ENCODE measurements at places on chromosomes 11 and 22. TPM values are rescaled to one million over a fixed set of nuclear protein-coding genes. Genes with fewer than 3 reads are reported as not detected.

DHCR7 gene
- 26.3 TPM for total RNA-seq

KCNQ1OT1 gene
- 3.0 TPM for total RNA-seq

CECR2 gene
- 1.1 TPM for total RNA-seq

KMT5B gene
- total RNA-seq, result 29.4 TPM

SLC5A1 gene
- 1.2 TPM for total RNA-seq

DNAJB7 gene
- total RNA-seq, result not detected

MGAT3 gene
- 43.8 TPM for total RNA-seq

SLC22A6 gene
- total RNA-seq, result not detected

GGTLC3 gene
- total RNA-seq, result not detected

POLR2F gene
- total RNA-seq, result 56.9 TPM

TEX12 gene
- total RNA-seq, result not detected

MMP12 gene
- total RNA-seq, result 0.29 TPM

ADORA2A gene
- total RNA-seq, result 2.6 TPM

NAALADL1 gene
- 15.2 TPM for total RNA-seq

FGF3 gene
- not detected for total RNA-seq

OR52B2 gene
- not detected for total RNA-seq

B3GAT1 gene
- 0.32 TPM for total RNA-seq

UPK3A gene
- not detected for total RNA-seq

DNA sequence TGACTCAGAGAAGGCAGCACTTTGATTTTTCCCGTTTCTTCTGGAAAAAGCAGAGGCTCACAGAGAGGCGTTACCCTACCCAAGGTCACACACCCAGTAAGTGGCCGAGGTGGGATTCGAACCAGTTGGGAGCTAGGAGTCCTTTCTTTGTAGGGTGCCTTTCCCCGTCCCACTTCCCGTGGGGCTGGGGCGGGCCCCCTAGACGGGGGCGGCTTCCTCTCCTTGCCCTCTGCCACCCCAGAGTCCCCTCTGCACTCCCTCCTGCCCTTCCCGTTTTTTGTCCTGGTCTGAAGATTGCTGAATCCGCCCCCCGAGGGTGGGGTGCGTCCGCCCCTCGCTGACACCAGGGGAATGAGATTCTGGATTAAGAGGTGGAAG lies 747 bp downstream of the TPCN2 start:
- no peak for DNase-seq

- DNase-seq, result no peak
Measured at GRCh38 chr11:125457814-125458343, 38.2 kb downstream of the FEZ1 start.

DNA sequence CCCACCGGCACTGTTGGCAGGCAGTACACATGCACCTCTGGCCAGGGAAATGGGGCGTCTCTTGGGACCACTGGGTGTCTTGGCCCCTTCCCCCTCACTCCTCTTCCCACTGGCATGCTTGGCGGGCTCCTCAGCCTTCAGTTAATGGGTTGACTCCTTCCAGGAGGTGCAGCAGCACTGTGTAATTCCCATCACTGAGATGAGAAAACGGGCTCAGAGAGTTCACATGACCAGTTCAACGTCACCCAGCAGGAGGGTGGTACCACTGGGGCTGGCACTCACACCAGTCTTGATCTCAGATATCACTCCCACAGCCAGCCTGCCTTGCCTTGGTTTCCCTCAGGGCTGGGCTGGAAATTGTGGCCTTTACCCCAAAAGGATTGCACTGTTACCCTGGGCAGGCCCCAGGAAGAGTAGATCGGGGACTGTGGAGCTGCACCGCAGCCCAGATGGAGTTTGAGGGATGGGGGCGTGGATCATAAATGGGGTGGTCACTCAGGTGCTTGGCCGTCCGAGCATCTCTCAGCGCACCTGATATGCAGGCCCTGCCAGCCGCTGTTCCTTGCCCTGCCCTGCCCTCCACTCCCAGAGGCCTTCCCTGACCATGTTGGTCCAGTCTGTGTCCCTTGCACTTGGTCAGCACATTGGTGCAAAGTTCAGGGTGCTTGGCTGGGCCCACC lies 16.9 kb downstream of the CAPN5 start:
- DNase-seq, result peak; percentile 69

DNA sequence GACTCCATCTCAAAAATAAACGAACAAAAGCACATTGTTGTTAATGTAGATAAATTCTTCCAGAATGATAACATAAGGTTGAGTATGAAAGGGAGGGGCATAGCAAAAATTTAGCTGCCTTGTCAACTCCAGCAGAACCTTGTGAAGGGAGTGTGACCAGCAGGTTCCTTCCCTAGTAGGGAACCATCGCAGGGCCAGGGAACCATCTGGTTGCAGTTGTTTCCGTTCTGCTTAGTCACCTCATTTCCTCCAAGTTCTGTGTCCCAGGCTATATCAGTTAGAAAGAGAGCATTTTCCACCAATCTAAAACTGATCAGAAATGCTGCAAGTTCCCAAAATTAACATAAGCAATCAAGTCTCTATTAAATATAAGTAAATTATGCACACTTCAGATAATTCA lies 126.7 kb upstream of the BLID start:
- no peak for DNase-seq

DNA sequence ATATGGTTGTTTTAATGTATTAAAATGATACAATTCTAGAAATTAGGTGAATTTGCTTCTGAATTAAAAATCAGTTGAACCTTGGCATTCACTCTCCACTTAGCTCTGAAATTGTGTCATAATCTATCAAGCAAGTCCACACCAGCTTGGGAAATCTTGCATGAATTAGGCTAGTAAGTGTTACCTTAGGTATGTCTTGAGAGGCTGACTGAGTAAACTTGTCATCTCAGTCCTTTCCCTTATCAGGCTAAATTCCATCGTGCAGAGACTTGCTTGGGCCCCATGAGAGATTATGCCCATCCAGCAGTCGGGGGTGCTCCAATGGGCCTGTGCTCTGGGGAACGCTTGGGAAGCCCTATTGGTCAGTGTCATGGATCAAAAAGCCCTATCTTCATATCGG lies 33.9 kb upstream of the ST14 start:
- no peak for DNase-seq

GRCh38 chr11:22792497-22792896 lies 37.1 kb downstream of the SVIP start:
- no peak for DNase-seq

DNA sequence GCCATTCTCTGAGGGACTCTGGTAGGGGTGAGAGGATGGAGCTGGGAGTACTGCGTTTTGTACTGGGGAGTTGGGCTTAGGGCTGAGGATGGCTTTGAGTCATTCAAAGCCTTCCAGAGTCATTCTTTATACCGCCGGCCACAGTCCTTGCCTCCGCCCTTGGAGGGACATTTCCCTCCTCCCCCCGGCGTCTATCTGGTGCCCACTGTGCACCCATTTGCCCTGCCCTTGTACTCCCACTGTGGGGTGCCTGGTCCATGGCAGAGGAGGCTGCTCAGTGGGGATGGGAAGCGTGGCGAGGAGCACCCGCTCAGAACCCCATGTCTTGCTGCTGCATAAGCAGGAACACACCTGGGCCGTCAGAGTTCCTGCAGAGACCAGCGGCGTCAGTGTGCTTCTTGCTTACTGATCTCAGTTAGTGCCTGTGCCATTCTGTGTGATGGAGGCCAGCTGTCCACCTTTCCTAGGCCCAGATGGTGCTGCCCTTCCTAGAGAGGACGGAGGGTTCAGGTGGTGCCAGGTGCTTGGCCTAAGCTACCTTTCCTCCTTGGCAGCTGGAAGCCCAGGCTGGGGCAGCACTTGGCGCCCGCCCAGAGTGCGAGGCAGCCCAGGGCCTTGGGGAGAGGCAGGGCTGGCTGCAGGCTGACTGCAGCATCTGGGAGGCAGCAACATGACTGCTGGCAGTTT lies 23.3 kb upstream of the TMEM191C start:
- DNase-seq, result peak; percentile 84

DNA sequence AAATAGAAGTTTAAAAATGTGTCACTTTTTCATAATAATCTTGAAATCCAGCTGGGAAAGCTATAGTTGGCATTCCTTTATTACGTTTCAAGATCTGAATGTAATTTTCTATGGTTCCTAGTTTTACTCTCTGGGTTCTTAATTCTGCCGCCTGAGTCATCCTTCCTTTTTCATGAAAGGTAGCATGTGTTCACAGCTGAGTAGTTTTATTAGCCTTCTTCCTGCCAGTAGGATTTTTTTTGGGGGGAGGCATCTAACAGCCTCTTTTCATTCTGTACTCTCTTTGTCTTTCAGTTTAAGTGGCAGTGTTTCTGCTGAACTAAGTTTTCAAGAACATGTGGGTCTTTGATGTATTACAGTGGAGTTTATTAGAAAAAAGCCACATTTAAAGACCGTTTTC lies 36.5 kb downstream of the OR2AG2 start:
- DNase-seq, result no peak

GRCh38 chr22:32465661-32466060 lies 1.4 kb upstream of the BPIFC start:
- no peak for DNase-seq

DNA sequence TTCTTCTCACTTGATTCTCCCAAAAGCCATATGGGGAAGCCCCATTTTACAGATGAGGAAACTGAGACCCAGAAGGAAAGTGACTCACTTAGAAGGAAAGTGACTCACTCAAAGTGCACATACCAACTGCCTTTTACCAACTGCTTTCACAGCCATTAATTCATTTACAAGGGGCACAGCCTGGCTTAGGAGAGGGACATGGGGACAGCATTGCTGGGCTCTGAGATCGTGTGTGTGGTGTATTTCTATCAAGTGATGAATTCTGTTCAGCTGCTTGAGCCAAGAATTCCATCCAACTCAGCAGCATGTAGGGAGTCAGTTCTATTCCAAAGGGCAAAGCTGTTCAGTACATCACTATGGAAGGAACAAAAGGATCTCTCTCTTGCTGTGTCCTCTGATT lies 23.5 kb upstream of the PAK1 start:
- DNase-seq, result no peak

DNA sequence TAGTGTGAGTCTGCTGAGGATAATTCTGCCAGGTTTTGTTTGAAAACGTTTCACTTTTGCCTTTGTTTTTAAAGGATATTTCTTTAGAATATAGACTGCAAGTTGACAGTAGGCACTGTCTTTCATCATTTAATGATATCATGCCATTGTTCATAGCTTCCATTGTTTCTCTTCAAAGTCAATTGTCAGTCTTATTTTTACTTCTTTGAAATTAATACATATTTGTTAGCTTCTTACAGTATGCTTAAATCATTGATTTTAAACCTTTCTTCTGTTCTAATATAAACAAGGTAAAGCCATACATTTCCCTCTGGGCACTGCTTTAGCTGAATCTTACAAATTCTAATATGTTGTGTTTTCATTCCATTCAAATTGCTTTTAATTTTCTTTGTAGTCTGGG lies 62.3 kb upstream of the PARVA start:
- no peak for DNase-seq

GRCh38 chr11:1091332-1092083 lies 16.8 kb downstream of the MUC2 start:
- DNase-seq, result no peak

GRCh38 chr22:45722006-45722405 lies 50.4 kb downstream of the ATXN10 start:
- no peak for DNase-seq

- peak; percentile 71 for DNase-seq
Measured at GRCh38 chr11:60891103-60891741, 15.2 kb downstream of the PRPF19 start.

- DNase-seq, result no peak
Measured at GRCh38 chr11:128718064-128718463, 24.2 kb downstream of the FLI1 start.

DNA sequence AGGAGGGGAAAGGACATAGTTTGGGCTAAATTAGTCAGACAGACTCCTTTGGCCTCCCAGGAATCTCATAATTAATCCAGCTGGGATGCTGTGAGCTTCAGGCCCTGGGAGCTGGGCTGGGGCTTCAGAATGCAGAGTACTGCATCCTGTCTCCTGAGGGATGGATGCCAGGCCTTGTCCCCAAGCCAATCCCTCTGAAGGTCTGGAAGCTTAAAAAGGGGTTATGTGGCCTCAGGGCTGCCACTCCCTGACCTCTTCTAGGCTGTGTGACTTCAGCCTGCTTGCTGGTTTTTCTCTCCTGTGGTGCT lies 6.9 kb upstream of the LRRC32 start:
- DNase-seq, result no peak

DNA sequence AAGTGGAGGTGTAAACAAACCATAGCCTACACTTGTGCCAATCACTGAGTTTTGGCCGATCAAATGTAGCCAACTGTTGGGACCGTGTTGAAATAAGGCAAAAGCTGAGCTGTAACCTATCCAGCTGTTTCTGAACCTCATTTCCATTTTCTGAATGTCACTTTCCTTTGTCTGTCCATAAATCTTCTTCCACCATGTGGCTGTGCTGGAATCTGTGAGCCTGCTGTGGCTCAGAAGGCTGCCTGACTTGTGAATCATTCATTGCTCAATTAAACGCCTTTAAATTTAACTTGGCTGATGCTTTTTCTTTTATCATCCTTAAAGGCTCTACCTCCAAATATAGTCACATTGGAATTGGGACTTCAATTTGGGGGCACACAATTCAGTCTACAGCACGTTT lies 203.1 kb upstream of the MPPED2 start:
- no peak for DNase-seq

DNA sequence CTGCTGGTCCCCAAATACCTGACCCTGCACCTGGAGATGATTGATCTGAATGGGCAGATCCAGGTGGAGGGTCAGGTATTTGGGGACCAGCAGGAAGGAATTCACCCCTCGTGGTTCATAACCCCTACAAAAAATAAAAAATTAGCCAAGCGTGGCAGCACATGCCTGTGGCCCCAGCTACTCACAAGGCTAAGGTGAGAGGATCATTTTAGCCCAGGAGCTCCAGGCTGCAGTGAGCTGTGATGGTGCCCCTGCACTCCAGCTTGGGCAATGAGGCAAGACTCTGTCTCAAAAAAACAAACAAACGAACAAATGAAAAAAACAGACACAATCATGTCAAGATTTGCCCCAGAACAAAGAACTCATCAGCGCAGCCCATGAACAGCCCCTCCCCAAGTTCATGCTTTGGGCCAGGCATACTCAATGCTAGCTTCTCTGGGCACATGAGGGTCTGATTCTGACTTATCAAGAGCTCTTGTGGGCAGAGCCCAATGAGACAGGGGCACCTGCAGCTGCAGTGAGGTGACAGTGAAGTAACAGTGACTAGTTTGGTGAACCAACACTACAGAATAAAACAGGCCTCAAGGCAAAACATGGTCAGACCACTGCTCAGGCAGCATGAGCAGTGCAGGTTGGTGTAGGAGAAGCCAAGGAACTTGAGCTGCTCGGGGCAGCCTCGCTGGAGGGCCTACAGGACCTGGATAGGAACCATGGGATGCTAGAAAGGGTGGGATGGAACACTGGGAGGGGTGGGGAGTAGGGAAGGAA lies 10.2 kb upstream of the FCHSD2 start:
- DNase-seq, result peak; percentile 28

- no peak for DNase-seq
Measured at GRCh38 chr11:125360066-125360465, 136.0 kb downstream of the FEZ1 start.

- DNase-seq, result no peak
Measured at GRCh38 chr22:43529461-43529860, 117.6 kb downstream of the MPPED1 start.

All from mesenteric fat pad (tissue), 1 donor.